ENCODE measurements at places on chromosomes 5 and 9. TPM values are rescaled to one million over a fixed set of nuclear protein-coding genes. Genes with fewer than 3 reads are reported as not detected.

The UBE2QL1 gene
- polyA plus RNA-seq: 2.4 TPM

- no peak for DNase-seq
Observed at GRCh38 chr9:134227451-134228411, 63.4 kb upstream of the RNU6ATAC start.

The BAAT gene
- 0.80 TPM for polyA plus RNA-seq

DNA sequence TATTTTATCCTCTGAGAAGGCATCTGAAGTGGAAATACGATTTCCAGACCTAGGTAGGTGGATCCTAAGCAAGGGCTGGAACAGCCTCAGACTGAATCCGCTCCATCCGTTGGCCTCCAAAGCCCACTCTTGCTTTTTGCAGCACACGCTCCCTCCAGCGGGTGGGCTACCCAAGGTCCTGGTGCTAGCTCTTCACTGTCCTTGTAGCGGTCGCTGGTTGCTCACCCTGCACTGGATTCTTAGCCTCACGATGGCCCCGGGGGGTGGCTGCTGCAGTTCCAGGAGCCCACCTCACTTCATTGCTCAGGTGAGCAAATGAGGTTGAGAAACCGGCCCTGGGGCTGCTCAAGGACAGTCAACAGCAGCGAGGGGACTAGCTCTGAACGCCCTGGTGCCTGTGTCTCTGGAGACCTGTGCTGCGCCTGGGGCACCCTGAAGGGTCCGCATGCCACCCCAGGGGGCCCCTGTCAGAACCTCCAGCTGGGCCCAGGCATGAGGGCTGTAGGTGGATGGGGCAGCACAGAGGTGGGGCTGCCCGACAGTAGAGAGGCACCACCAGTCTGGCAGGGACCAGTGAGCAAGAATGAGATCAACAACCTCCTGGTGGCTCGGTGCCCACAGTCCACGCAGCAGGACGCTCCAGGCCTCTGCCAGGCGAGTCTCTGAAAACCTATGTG, 4.3 kb downstream of the MGAT4B start:
- DNase-seq: no peak

GRCh38 chr9:88380118-88380517, 8.1 kb upstream of the SPIN1 start:
- DNase-seq: no peak

- peak; percentile 14 for DNase-seq
Observed at GRCh38 chr5:97100476-97100875, 41.9 kb downstream of the LIX1 start.

GRCh38 chr5:119059740-119060255, 11.1 kb upstream of the DMXL1 start:
- no peak for DNase-seq

- no peak for DNase-seq
Observed at GRCh38 chr9:76456202-76456926, 2.6 kb upstream of the GCNT1 start.

GRCh38 chr5:76007904-76008303, 75.3 kb upstream of the SV2C start:
- DNase-seq: no peak

The DHX29 gene
- 28.9 TPM for polyA plus RNA-seq

The FAM151B gene
- polyA plus RNA-seq: 3.0 TPM

DNA sequence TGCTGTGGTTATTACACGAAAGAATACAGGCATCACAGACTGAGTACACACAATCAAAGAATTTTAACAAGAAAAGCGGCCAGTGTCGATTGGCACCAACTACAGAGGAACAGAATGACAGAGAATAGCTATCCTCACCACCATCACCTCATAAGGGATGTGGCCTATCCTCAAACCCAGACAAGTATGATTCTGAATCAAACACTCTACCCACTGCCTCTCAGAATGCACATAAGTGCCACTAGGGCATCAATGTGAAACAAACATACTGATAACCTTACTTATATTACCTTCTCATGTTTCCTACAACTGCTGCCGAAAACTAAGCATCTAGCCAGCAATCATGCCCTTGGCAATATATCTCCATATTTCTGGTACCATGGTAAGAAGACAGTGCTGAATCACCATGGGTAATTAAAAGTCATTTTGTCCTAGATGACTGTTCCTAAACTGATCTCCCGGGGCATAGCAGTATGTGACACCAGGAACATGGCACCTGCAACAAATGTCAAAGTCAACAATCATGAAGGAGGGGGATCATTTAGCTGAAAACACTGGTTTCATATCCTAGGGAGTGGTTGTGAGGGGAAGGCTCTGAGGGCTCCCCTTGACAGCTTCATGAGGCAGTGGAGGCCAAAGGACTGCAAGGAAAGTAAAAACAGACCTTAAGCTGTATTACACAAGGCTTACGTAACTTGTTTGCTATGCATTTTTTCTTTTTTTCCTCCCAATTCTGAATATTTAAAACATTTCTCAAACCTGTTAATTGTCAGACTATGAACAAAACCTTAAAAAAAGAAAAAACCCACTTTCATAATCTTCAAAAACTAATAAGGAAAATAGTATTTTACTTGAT, 88.3 kb downstream of the LHFPL2 start:
- no peak for DNase-seq

- DNase-seq: no peak
Observed at GRCh38 chr5:157175071-157175612, 5.5 kb upstream of the ITK start.

DNA sequence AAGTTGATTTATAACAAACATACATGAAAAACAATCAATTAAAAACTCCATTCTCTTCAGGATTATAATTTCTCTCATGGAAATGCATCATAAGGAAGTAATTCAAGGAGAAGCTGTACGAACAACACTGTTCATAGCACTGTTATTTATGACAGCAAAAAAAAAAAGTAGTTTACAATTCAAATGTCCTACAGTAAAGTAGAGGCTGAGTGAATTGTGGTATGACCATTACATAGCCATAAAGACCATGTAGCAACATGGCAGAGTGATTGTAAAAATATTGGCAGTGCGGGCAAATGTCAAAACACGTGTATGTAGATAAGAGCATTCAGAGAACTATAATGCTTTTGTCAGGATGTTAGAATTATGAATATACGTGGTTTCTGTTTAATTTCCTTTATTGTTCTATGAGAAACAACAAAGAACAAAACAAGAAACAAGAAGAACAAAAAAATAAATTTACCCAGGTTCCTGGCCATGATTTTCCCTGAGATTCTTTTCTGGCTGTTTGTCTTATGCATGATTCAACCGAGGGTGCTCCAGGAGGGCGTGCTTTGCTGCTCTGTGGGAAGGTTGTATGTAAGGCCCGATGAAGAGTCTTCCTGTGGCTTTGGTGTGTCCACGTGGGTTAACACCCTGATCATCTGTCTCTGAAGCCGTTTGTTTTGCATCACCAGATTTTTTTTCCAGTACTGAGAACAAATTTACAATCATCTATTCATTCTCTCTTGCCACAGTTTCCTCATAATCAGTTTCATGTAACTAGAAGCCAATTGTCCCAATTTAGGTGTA, 28.8 kb downstream of the GCNT4 start:
- no peak for DNase-seq

The FCN2 gene
- polyA plus RNA-seq: 0.20 TPM

DNA sequence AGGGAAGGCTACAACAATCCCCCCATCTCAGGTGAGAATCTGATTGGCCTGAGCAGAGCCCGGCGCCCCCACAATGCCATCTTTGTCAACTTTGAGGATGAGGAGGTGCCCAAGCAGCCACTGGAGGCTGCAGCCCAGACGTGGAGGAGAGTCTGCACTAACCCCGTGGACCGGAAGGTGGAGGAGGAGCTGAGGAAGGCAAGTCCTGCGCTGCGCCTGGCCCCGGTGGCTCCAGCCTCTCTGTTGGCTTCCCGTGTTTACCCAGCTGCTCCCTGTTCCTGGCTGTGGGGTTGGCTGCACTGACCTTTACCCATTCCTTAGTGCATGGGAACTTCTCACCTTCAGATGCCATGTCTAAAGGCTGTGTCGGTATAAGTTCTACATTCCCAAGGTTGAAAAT, 11.0 kb upstream of the CEL start:
- DNase-seq: no peak

DNA sequence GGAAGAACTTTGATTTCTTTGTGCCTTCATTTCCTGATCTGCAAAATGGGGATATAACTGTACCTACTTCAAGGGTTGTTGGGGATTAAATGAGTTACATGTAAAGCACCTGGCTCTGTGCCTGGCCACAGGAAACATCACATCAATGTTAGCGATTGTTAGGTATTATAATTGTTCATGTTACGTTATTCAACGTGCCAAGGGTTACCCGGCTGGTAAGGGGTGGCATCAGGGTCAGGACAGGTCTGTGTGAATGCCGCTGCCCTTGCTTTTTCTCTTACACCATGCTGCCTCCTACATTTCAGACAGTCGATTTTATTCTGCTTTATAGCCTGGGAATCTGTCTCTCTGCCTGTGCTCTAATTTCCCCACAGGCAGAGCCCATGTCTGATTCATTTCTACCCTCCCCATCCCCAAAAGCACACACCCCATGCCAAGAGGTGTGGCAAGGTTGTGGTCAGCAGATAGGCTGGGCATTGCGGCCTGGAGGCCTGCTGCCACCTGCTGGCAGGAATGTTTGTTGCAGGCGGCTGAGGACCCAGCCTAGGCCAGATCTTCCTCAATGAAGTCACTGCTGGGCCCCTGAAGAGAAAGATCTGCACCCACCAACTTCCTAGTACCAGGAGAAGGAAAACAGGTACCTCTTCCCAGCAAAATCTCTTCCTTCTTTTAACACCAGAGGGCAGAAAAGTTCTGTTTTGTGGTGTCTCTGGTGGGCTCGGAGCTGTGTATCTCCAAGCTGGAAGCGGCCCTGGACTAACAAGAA, 5.3 kb downstream of the ANKS6 start:
- DNase-seq: peak; percentile 82

DNA sequence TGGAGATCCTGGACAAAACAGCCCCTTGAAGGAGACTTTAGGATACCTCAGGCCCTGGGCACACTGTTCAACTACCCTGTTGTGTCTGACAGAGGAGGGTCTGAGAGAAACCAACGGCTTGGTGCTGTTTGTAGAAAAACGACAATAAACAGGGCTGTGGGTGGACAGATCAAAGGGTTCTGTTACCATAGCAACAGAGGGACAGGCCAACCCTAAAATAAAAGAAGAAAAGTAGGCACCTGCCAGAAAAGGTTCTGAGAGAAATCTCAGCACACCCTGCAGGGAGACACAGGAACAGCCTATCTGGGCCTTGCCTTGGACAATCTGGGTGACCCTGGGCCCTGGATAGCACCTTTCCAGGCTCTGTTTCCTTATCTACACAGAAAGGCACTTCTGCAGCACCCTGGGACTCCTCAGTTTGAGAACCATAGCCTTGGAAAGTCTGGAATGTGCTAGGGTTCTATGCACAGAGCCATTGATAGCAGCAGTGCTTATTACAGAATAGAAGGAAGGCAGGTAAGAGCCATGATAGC, 104.8 kb upstream of the TBC1D2 start:
- DNase-seq: no peak

- peak; percentile 41 for DNase-seq
Observed at GRCh38 chr9:35814106-35814840, 569 bp downstream of the HINT2 start.

DNA sequence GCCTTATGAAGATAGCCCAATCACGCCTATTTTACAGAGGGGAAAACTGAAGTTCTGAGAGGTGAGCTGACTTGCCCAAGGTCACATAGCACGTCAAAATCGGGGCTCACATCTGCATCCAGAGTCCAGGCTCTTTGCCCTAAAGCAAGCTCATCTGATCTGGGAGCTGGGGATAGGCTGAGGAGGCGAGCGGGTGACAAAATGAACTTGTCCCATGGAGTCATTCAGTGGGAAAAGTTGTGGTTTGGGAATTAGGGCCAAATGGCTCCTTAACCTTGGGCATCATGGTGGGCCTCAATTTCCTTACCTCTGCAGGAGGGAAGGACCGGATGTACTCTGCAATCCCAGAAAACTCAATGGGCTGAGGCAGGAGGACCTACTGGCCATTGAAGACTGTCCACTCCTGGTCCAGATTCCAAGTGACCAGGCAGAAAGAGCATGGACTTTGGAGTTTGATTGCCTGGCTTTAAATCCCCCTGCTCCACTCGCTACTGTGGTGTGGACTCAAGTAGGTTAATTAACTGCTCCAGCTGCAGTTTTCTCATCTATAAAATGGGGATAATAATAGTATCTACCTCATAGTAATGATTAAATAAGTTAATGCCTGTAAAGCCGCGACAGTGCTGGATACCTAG, 160.4 kb downstream of the RGS3 start:
- DNase-seq: no peak

- peak; percentile 5 for DNase-seq
Observed at GRCh38 chr5:108786806-108787483, 39.2 kb downstream of the FER start.
